ENCODE measurements at places on chromosomes 11 and 22.

- DNase-seq: no peak
These were observed 104.4 kb downstream of the MICAL2 start for GRCh38 chr11:12214751-12215150.

- DNase-seq: no peak
These were observed 63.7 kb downstream of the HIPK3 start for GRCh38 chr11:33320814-33321330.

- DNase-seq: no peak
These were observed 866 bp downstream of the GP1BB start for GRCh38 chr22:19723983-19724827.

DNA sequence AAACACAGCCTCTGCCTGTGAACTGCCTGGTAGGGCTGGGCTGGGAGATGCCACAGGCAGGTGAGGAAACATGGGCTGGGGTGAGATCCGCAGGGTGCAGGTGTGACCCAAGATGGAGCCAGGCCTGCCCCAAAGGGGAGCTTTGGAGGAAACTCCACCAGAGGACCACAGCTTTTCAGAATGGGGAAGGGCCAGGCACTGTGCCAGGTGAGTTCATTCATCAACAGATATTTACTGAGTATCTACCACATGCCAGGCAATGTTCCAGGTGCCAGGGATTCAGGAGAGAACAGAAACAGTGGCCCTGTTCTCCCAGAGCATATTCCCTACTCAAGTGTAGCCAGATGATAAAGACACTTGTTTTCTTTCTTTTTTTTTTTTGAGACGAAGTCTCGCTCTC, 11.2 kb downstream of the RTN4RL2 start:
- DNase-seq: no peak

DNA sequence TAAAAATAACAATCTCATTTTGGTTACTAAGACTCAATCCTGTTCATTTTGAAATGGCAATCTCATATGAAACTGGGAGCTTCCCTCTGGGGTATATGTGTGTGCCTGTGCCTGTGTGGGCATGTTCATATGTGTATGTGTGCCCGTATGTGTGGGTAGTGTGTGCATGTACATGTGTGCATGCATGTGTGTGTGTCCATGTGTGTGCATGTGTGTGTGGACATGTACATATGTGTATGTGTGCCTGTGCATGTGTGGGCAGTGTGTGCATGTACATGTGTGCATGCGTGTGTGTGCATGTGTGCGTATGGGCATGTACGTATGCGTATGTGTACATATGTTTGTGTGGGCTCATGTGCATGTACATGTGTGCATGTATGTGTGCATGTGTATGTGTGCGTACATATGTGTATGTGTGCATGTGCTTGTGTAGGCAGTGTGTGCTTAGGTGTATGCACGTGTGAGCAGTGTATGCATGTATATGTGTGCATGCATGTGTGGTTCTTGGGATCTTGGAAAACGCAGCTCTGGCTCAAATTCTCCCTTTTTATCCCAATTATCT, 24.5 kb upstream of the CACNG2 start:
- no peak for DNase-seq

DNA sequence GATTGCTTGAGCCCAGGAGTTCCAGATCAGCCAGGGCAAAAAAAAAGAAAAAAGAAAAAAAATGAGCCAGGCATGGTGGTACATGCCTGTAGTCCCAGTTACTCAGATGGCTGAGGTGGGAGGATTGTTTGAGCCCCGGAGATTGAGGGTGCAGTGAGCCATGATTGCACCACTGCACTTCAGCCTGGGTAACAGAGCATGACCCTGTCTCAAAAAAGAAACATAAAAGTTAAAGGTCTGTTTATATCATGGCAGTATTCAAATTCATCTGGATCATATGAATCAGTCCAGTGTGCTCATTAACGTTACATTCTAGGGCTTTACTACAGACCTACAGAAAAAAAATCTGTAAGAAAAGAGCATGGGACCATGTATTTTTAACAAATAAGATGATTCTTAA, 13.9 kb downstream of the HSD17B12 start:
- no peak for DNase-seq

GRCh38 chr11:2076441-2076840, 62.7 kb downstream of the IGF2 start:
- no peak for DNase-seq

GRCh38 chr11:60428517-60428916, 855 bp upstream of the MS4A5 start:
- no peak for DNase-seq

DNA sequence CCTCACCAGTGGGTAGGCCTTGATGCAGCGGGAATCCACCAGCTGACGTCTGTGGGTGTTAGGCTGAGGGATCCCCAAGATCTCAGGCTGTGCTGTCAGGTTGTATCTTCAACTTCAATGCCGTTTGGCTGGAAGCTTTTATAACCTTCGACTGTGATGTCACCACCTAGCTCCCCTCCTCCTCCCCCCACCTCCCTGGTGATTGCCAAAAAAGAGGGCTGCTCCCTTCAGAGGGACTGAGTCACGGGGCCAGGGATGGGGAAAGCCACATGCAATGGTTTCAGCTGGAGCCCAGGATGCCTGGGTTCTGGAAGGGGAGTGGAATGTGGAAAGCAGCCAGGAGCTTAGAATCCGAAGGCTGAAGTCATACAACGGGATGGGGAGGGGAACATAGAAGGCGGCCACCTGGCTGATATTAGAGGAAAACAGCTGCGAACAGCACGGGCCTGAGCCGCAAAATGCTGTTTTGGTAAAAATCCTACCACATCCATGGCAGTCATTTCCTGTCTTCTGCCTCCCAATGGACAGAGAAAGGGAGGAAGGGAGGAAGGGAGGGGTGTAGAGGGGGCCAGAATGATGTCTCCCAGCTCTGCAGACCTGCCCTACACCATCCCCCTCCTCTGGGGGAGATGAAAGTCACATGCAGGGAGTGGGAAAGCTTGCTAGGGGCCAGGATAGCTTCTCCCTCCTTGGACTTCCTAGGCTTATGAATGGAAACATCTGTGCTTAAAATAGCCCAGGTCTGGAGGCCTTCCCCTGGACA, at the start of gene LRRN4CL:
Gene LRRN4CL (minus strand): TSS at position 110 of the 763 bp plus-strand sequence. CDS start 1,022 bp downstream, outside the sequence.
- DNase-seq: no peak

GRCh38 chr22:24134090-24134846, 47.0 kb upstream of the SUSD2 start:
- no peak for DNase-seq

- no peak for DNase-seq
These were observed 6.2 kb upstream of the MPEG1 start for GRCh38 chr11:59218893-59219292.

Measured in HT-29 (cell line).